ENCODE measurements at places on chromosomes 2 and 18.

- no peak for DNase-seq
These were observed 1.5 kb downstream of the STRADB start for GRCh38 chr2:201452922-201453643.

- DNase-seq, result no peak
These were observed 88.3 kb upstream of the MBOAT2 start for GRCh38 chr2:9091811-9092210.

GRCh38 chr2:23988371-23988770 lies 21.5 kb upstream of the MFSD2B start:
- no peak for DNase-seq

GRCh38 chr2:233424154-233424951 lies 70.1 kb downstream of the DGKD start:
- no peak for DNase-seq

DNA sequence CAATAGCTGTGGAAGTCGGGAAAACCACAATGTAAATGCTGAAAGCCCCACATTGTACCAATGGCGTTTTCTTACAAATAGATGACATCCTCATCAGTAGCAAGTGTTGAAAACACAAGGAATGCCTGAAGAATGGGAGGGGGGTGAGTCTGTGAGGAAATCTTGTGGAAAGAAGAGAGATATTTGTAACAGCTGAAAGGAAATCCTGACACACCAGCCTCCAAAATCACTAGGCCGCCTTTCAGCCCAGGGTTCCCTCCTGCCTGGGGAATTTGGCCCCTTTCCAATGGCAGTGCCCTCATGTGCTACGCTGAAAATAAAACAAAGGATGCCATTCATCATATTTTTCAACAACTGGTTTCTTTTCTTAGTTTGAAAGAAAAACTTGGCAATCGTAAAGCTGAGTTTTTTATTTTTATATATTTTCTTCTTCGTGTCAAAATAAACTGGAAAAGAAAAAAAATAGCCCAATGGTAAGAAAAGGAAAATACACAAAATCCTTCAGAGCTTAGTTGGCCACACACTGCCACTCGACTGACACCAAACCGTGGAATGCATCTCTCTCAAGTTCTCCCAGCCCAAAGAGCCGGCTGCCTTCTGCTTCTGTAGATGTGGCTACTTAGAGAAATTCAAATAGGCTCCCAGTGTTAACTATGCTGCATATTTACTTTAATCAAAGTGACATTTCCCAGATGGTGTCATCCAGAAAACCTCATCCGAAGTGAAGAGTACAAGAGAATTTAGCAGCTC lies 52.0 kb downstream of the FTCDNL1 start:
- DNase-seq, result no peak

- DNase-seq, result no peak
These were observed 163.4 kb downstream of the LDLRAD4 start for GRCh38 chr18:13381944-13382365.

GRCh38 chr2:65057391-65058052 lies 1.3 kb downstream of the CEP68 start:
- no peak for DNase-seq

DNA sequence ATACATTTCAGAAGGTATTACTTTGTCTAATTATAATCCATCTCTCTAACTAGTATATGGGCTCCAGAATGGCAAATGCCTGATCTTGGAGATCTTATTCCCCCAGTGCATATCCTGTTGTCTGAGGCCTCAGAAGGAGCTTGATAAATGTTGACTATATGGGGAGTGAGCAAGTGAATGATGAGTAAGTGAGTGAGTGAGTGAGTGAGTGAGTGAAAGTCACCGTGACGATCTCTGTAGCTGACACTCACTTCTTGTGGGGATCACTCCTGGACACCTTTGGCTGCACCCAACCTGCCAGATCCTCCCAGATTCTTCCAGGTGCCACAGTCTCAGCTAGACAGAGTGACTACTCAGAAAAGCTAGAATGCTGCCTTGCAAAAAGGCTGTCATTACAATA lies 2.8 kb downstream of the XDH start:
- no peak for DNase-seq

DNA sequence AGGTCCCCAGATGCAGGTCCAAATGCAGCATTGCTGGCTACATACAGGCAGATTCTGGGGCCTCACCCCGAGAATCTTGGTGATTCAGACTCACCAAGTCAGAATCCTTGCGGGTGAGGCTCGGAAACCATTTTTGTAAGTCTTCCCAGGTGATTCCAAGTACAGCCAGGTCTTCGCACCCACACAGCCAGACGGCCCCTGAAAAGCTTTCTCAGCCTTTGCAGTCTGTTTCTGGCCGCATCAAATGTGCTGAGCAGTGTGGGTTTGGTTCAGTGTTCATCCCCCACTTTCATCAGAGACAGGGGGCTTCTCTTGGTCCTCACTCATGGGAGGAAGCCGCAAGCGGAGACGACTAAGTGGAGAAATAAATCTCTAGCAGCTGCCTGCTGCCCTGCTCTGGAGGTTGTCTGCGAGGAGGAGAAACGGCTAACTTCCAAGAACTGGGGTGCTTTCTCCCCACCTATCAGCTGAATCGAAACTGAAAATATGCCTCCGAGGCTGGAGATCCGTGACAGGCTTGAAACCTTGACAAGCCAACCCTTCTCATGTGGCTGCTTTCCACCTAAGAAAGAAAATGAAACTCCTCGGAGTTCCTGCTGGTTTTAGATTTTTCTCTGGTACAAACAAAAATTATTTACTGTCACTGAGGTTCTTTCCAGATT lies 8.9 kb upstream of the TMEM185B start:
- DNase-seq, result peak; percentile 47

GRCh38 chr2:235527806-235528469 lies 34.1 kb downstream of the AGAP1 start:
- DNase-seq, result no peak

DNA sequence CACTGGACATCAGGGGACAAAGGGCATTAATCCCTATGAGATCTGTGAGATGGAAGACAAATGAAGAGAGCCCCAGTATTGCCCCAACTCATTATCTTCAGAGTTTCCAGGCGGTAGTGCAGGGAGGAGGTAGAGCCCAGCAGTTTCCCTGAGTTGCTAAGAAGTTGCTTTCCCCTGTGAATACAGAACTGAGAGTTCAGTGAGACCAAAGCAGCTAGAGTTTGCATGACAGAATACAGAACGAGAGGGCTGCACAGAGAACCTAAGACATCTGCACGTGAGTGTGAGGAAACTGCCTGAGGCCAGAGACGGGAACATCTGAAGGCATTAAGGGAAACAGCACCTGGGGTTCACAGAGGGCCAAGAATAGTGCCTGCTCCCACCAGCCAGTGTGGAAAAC lies 18.1 kb upstream of the PGAP1 start:
- DNase-seq, result no peak

DNA sequence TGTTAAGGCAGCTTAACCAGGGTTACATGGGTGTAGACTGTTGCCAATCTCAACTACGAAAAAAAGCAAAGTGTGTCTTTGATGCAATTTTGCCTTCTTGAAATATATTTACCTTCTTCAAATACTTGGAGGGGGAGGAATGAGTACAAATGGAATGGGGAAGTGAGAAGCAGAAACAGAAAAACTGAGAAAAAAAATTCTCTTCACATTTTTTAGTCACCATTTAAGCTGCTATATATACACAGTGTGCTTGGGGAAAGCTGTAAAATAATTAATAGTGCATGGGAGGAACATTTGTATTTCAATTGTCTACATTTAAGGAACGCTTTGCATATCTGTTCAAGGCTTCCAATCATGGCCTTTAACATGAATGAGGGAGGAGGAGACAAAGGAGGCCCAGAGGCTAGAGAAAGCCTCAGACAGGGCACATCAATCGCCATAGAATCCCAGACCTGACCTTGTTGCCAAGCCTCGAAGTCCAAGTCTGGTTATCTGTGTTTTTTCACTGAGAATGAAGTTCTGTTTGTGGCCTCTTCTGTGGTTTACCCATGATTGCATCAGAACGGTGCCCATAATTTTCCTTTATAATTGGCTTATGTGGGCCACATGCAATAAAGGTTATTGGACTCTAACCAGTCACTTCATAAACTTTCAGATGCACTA lies 158.6 kb downstream of the PIK3C3 start:
- DNase-seq, result no peak

DNA sequence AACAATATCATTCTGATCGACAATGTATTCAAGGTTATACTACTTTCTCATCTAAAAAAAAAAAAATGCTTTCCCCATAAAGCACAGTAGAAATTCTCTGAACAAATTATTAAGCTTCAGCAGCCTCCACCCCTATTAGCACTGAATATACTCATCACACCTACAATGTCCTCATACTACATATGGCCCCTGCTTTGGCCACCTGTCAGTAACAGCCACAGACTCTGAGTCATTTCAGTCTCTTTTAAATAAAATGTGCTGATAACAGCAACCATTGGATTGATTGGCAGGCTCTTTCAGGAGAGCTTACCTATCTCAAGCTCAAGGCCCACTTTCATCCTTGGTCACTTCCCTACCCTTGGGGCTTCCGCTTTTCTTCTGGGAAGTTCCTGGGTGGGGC lies 236.7 kb downstream of the TMX3 start:
- DNase-seq, result no peak

- no peak for DNase-seq
These were observed 210.7 kb downstream of the ARL4C start for GRCh38 chr2:234286118-234286598.

DNA sequence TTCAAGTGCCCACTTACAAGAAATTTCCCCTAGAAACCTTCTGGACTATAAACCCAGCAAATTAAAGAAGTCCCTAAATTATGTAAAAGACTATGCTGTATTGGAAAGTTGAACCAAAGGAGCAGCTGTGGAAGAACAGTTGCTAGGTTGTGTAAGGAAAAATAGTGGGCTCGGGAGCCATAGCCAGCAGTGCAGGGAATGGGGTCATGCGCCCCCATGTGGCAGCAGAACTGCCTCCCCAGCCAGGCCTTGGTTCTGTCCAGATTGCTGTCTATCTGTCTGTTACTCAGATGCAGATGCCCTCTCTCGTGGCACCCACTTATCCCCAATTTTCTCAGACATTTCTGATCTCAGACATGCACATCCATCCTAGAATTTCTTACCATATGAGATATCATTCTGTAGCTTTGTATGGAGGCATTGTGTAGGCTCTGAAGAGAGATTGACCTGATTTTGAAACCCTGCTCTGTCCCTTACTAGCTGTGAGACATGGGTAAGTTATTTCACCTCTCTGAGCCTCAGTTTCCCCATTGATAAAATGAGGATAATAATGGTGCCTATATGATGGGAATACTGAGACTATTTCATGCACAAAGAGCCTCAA lies 258.3 kb downstream of the SS18 start:
- DNase-seq, result no peak

DNA sequence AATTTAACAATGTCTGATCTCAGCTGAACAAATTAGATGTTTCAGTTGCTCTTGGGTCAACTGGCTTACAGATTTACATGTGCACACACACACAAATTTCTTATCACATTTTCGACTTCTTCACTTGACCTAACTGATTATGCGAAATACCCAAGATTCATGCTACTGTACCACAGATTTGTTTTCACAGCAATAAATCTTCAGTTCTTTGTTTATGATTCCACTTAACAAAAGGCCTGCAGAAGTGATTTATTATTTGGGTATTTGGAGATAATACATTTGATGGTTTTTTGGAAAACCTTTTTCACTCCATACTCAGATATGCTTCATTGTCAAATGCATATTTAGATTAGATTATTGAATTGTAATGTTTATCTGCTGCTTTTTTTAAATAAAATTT lies 129.0 kb downstream of the GALNT1 start:
- DNase-seq, result no peak

DNA sequence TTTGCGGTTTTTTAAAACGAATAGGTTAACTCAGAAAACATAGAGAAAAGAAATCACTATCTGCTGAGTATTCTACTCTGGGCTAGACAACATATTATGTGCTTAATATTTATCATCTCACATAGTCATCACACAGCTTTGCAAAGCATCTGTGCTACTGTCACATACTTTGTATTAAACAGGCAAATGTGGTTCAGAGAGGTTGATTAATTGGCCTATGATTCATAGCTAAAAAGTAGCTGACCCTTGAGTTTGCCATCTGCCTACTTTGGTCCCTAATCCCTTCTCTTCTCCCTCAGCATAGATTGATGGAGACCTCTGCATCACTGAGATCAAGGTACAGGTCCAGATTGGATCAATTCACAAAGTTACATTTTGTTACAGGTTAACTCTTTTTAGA lies 21.4 kb downstream of the ANKRD30B start:
- no peak for DNase-seq

- DNase-seq, result no peak
These were observed 58.1 kb upstream of the MCFD2 start for GRCh38 chr2:46973673-46974072.

GRCh38 chr2:44789971-44790721 lies 151.4 kb upstream of the SIX3 start:
- DNase-seq, result no peak

- no peak for DNase-seq
These were observed 165.9 kb upstream of the MEX3C start for GRCh38 chr18:51363384-51363783.

DNA sequence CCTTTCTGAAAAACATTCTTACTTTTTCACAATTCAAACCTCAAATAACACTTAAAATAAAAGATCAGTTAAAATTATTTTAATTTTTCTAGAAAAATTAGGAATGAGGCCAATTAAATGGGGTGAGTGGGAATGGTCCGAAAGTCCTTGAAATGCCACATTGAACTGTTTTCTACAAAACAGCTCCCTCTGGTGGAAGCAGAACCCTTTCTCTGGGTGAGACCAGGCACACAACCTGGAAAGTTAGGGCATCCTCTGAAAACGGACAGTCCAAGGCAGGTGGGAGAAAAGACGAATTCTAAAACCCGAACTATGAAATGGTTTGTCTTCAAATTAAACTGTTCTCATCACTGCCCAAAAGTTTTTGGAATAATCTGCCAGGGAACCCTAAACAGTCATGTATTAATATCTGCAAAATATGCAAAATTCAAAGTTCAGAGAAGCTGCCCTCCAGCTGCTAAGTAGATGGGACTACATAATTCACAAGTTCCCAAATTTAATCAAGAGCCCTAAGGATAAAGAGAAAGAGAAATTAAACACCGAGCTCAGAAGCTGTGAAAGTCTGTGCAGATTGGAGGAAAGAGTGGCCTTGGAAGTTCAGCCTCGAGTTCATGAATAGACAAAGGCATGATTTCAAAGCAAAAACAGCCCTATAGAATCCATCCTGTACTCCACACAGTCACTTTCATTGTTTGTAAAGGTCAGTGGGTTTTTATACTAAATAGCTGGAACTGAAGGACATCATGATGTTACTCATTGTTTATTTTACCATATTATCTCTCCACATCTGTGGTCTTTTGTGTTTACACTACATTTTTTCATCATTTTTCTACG lies 108.3 kb downstream of the PIEZO2 start:
- DNase-seq, result no peak

- DNase-seq, result no peak
These were observed 145.7 kb upstream of the KLF7 start for GRCh38 chr2:207311316-207312005.

- DNase-seq, result no peak
These were observed 83.9 kb upstream of the MAPRE2 start for GRCh38 chr18:34957119-34957863.

DNA sequence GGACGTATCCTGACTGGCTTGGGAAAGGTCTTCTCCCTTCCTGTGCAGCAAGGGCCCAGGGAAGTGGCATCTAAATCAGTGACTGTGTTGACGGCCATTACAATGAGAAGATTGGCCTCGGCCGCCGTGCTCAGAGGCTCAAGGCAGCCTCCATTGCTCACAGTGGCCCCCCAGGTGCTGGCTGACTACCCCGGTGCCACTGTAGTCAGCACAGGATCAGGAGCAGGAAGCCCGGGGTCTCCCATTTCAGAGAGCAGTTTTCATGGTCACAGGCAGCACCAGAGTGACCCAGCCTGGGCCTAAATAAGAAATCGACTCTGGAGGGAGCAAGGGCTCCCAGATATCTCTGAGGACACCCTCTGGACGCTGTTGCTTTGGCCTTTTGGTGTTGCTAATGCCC lies 219.4 kb upstream of the ARL4C start:
- DNase-seq, result no peak

GRCh38 chr2:222915092-222915957 lies 54.5 kb downstream of the ACSL3 start:
- DNase-seq, result no peak

All from stimulated activated CD8-positive, alpha-beta memory T cell treated with anti-CD3 and anti-CD28 coated beads, Interleukin-4, amount 100 ng/mL, for 4 hours (primary cell).